ENCODE measurements at places on chromosomes 6 and 20. TPM values are rescaled to one million over a fixed set of nuclear protein-coding genes. Genes with fewer than 3 reads are reported as not detected.

The CFB gene
- total RNA-seq = 35.4 TPM

The FNDC1 gene
- 2.8 TPM for total RNA-seq

The HRH3 gene
- not detected for total RNA-seq

The FAM217A gene
- total RNA-seq = not detected

The SLC12A5 gene
- not detected for total RNA-seq

The HNF4A gene
- not detected for total RNA-seq

The RHAG gene
- not detected for total RNA-seq

The EDN3 gene
- total RNA-seq = not detected

The WFDC12 gene
- not detected for total RNA-seq

The PNLDC1 gene
- not detected for total RNA-seq

The ADAM33 gene
- 36.2 TPM for total RNA-seq

The GRIK2 gene
- 1.5 TPM for total RNA-seq

The RBM12 gene
- 23.3 TPM for total RNA-seq

The LY6G6D gene
- total RNA-seq = not detected

The LPIN3 gene
- total RNA-seq = 21.1 TPM

The SLC35D3 gene
- not detected for total RNA-seq

The ECT2L gene
- 0.51 TPM for total RNA-seq

The PRPH2 gene
- 0.16 TPM for total RNA-seq

The CST2 gene
- not detected for total RNA-seq

The TRIM31 gene
- total RNA-seq = not detected
